Stomach (tissue), 19 donors: ENCODE measurements at places on chromosomes 16 and 17. TPM values are rescaled to one million over a fixed set of nuclear protein-coding genes. Genes with fewer than 3 reads are reported as not detected.

BEAN1 gene
- total RNA-seq: not detected

NT5C gene
- 472 TPM for total RNA-seq

GRCh38 chr16:81541314-81541713 is 96.7 kb downstream of the CMIP start:
- H3K36me3 ChIP-seq: no peaks in the 10 kb centered on the region
- peaks cover 31% of the 10 kb centered on the region for H3K4me1 ChIP-seq
- no peak overlapping the region for H3K27ac ChIP-seq
- DNase-seq: no peak
- no peaks in the 10 kb centered on the region for H3K27me3 ChIP-seq

DNA sequence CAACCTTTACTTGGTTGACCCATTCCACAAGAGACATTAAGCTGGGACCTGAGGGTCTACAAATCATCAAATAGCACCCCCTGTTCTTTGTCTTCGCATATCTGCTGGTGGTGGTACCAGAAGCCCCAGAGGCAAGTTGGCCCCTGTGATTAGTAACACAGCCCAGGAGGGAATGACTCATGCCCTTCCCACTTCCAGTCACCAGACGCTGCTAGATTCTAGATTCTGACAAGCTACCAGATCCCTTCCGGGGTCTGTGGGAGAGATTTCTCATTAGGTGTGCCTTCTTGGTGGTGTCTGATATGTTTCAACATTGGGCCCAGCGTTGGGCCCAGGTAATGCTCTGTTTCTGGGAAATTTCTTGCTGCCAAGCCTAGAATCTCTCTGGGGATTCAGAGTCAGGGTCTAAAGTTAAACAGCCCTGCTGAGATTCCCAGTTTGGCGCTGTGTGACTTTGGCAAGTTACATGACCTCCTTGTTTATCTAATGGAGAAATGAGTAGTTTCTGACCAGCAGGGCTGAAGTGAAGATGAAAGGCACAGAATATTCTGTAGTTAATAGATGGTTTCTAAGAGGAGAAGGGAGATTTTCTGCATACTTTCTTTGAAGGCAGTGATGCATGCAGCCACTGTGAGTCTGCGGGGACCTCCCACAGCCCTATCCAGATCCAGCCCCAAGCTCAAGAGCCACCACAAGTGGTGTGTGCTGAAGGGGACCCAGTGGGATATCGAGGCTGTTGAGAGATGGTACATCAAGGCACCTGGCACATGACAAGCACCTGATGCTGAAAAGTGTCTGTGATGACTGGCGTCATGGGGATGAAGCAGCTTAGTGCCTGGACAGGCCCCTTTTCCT is 3.9 kb downstream of the TRPV2 start:
- peaks cover 24% of the 10 kb centered on the region for H3K36me3 ChIP-seq
- no peak overlapping the region for H3K4me3 ChIP-seq
- peaks cover 18% of the 10 kb centered on the region for H3K4me1 ChIP-seq
- peak; percentile 68 for DNase-seq
- H3K27me3 ChIP-seq: no peaks in the 10 kb centered on the region
